ENCODE measurements at places on chromosomes 11 and 22.

- DNase-seq: no peak
These were observed 918 bp upstream of the CAPN5 start for GRCh38 chr11:77065878-77066228.

DNA sequence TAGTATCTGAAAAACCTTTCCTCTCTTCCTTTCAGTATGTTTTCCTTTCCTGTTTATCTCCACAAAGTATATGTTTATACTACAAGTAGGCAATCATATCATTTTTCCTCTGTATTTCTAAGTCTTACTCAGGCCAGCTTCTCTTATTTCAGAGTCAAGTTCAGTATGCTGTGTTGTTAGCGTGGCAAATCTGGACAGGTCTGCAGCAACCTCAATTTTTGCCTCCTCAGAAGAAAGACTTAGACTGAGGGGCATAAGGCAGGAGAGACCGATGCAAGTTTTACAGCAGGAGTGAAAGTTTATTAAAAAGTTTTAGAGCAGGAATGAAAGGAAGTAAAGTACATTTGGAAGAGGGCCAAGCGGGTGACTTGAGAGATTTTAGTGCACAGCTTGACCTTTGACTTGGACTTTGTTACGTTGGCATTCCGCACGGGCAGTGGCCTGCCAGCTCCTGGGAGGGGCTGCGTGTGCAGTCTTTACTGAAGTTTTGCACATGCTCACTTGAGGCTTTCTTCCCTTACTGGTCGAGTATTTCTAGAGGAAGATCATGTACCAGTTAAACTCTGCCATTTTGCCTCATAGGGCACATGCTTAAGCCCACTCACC is 343.2 kb downstream of the NTM start:
- no peak for DNase-seq

- DNase-seq: peak; percentile 44
These were observed 13.6 kb downstream of the DGCR8 start for GRCh38 chr22:20093418-20094196.

GRCh38 chr22:49302530-49302929 is 525.1 kb downstream of the BRD1 start:
- no peak for DNase-seq

All from occipital lobe (tissue), 3 donors.